CD4-positive, alpha-beta T cell treated with Interferon alpha-2 for 1 hour (primary cell): ENCODE measurements at places on chromosomes 1 and 21.

GRCh38 chr1:106061586-106062495 is 994.6 kb upstream of the PRMT6 start:
- DNase-seq, result no peak

GRCh38 chr1:32539584-32540571 is 651 bp downstream of the ZBTB8A start:
- DNase-seq, result no peak

DNA sequence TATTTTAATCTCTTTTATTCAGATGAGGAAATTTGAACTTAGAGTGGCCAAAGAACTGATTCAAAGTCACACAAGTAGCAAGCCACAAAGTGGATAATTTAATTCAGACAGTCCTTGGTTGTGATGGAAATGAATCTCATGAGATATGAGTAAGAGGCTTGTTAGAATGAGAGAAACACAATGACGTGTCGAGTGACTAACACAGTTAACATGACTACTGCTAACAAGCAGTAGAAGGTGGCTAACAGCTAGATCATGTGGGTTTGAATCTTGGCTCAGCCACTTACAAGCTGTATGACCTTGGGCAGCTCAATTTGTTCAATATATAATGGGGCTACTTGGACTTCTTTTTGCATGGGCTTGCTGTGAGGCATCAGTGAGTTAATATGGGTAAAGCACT is 104.5 kb upstream of the LMO4 start:
- DNase-seq, result no peak

GRCh38 chr1:10973552-10973951 is 38.9 kb upstream of the TARDBP start:
- DNase-seq, result no peak

GRCh38 chr21:35529171-35529863 is 480.2 kb upstream of the RUNX1 start:
- DNase-seq, result peak; percentile 51

DNA sequence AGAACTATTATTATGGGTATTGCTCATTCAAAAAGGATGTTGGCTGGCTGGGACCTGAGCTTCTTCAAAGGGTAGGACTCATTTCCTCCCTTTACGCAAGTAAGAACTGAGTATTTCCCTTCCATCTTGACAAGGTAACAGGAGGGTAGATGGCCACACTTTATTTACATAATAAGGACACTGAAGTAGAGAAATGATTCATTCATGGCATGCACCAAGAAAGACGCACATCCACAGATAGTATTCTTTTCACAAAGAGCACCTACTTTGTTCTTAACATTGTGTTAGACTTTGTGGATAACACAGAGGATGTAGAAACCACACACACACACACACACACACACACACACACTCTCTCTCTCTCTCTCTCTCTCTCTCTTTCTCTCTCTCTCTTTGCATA is 82.9 kb downstream of the FAM78B start:
- DNase-seq, result no peak

- DNase-seq, result no peak
These were observed 52.8 kb downstream of the ELK4 start for GRCh38 chr1:205578780-205579571.

DNA sequence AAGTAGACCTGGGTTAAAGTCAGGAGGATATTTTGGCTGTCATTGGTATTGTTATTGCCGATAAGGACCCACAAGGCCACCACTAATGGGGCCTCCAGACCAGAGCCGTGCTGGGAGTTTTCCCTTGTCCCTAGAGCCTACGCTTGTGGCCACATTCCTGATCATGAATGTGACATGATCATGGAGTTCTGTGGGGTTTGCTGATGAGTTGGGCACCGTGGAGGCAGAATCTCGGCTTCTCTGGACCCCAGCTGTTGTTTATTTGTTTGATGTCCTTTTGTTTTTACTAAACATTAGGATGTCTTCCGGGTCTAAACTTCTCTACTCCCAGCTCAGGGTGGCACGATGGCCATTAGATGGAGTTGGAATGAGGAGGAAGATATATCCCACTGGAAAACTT is 74.9 kb upstream of the TMPRSS2 start:
- DNase-seq, result no peak

- DNase-seq, result no peak
These were observed 13.7 kb upstream of the ACADM start for GRCh38 chr1:75710832-75711231.

GRCh38 chr1:223515421-223515820 is 122.2 kb downstream of the CCDC185 start:
- DNase-seq, result peak; percentile 43

DNA sequence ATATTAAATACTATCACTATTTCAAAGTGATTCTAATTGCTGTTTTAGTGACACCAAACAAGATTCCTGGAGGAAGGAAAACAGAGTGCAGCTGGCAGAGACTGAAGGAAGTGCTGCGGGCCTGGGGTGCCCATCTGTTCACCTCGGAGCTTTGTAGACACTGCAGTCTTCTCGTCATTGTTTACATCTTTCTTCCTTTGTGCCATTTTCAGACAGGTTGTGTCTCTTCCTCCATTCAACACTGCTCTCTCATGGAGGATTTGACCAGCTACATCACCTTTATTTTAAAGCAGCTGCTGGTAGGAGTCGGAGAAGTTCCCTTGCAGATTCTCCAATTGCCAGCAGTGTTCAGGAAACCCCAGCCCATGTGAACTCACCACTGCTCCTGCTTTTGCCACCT is 37.3 kb downstream of the ABCA4 start:
- no peak for DNase-seq

DNA sequence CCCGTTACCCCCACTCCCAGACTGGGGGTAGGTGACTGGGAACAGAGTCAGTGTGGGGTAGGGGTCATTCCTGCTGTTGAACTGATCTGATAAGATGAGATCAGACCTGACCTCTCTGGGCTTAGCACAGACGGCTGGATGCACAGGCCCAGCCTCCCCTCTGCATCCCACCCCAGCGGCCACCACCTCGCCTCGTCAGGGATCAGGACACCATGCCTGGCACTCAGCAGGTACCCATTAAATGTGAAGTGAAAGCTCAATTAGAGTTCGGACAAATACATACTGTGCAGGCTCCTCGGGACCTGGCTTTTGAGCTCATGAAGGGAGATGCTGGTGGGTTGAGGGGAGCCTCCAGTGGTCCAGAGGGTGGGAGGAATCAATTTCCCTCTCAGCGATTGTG is 15.7 kb downstream of the SOX13 start:
- no peak for DNase-seq

- DNase-seq, result no peak
These were observed 32.3 kb downstream of the MAN1C1 start for GRCh38 chr1:25648681-25649440.

DNA sequence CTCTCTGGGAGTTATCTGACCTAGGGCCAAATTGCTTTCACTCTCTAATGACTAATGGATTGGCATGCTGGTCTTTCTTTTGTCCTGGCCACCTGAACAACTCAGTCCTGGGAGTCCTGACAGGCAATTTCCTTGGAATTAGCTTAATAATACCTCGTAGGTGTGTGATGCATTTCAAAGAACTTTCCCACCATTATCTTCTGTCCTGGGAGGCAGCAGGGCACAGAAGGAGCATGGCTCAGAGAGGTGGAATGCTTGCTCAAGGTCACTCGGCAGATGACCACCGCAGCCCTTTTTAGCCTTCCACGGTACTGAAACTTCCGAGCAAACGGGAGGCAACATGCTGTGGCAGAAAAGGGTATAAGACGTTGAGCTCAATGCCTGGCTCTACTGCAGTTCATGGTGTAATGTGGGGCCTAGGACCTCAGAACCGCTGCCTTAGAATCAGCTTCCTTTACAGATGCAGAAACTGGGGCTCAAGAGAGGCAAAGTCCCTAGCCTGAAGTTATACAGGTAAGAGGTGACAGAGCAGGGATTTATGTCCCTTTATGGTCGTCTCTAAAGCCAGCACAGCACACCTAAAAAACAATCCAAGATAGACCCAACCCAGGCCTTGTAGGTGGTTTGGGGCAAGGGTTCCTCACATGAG is 3.2 kb downstream of the ID3 start:
- DNase-seq, result no peak

- DNase-seq, result no peak
These were observed 85.1 kb downstream of the BCAR3 start for GRCh38 chr1:93596329-93597089.

DNA sequence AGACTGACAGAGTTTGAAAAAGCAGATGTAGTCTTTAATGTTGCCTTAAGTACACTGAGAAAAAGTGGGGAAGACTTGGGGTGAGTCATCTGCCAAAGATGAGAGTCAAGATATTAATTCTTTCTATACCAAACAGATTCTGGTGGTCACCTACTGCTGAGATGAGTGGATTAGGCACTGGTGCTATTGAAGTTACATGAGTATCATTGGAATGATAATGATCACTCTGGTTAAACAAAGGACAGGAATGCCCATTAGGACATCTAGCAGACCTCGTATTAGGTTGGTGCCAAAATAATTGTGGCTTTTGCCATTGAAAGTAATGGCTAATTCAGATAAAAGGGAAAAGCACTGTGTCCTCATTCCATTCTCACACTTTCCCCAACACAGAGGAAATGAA is 1588.9 kb downstream of the KCNT2 start:
- no peak for DNase-seq

GRCh38 chr1:221018414-221018813 is 139.2 kb downstream of the HLX start:
- DNase-seq, result no peak
